Umbilical cord (tissue), 2 donors: ENCODE measurements at places on chromosomes 16 and 17.

DNA sequence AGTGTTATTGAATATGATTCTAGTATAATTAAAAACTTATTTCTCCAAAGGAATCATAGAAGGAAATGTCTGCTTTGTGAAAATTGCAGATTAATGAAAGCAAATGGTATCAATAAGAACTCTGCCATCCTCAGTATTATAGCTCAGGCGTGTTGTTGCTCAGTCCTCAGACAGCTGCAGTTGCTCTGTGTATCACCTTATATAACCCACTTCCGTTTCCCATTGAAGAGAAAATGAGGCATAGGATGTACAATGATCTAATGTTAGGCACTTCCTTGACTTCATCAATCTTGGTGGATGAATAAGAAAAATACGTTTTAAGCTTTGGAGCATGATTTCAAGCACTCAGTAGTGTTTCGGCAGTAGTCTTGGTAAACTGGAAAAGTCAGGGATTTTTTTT lies 14.1 kb downstream of the MFSD11 start:
- DNase-seq, result no peak

DNA sequence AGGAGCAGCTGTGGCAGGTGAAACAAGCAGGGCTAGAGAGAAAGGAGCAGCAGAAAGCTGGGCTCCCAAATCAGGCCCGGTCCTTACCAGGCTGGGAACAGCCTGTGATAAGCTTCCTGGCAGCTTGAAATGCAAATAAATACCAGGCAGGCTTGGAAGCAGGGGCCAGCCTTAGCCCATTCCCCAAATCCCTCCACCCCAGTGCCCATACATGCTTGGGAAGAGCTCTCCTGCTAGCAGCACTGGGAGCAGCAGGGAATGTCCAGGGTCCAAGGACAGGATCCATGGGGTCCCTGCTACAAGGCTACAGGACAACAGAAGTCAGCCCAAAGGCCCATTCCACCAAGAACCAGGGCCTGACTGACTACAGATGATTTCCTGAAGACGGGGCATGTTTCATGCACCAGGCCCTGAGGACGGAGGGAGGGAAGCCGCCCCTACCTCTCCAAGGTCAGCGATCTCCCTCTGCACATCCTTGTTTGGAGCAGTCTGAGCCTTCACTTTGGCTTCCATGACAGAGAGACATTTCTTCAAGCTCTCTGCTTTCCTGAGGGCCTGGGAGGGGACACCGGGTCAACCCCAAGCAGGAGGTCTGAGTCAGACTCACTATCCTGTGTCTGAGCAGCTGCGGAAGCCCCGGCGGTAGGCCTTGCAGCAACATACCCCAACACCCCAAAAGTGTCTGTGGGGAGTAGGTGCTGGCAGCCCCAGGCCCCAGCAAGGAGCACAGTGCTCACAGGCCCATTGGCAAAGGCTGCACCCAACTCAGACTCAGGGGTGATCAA lies 2.6 kb upstream of the EXOSC6 start:
- no peak for DNase-seq

GRCh38 chr16:49455181-49455990 lies 81.8 kb downstream of the C16orf78 start:
- DNase-seq, result no peak

DNA sequence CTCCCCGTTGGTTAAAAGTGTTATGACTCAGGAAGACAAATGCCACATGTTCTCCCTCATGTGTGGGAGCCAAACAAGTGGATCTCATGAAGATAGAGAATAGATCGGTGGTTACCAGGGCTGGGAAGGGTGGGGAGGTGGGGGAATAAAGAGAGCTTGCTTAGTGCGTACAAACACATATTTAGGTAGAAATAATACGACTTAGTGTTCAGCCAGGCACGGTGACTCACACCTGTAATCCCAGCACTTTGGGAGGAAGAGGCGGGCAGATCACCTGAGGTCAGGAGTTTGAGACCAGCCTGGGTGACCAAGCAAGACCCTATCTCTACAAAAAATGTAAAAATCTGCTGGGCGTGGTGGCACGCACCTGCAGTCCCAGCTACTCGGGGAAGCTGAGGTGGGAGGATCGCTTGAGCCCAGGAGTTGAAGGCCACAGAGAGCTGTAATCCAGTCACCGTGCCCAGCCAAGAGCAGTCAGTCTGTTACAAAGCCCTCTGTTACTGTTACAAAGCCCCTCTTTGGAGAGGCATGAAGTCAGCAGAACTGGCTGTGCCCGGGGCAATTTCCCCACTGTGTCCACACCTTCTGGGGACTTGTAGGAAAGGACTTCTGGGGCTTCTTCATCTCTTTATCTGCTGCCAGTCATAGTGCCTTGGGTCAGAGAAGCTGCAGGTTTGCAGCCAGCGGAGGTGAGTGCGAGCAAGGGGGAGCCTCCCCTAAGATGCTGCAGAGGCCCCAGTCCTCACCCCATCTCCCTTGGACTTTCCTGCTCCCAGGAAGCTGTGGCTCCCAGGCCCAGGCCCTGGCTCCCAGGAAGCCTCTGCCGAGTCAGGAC lies 4.3 kb upstream of the ALDH3A1 start:
- no peak for DNase-seq

DNA sequence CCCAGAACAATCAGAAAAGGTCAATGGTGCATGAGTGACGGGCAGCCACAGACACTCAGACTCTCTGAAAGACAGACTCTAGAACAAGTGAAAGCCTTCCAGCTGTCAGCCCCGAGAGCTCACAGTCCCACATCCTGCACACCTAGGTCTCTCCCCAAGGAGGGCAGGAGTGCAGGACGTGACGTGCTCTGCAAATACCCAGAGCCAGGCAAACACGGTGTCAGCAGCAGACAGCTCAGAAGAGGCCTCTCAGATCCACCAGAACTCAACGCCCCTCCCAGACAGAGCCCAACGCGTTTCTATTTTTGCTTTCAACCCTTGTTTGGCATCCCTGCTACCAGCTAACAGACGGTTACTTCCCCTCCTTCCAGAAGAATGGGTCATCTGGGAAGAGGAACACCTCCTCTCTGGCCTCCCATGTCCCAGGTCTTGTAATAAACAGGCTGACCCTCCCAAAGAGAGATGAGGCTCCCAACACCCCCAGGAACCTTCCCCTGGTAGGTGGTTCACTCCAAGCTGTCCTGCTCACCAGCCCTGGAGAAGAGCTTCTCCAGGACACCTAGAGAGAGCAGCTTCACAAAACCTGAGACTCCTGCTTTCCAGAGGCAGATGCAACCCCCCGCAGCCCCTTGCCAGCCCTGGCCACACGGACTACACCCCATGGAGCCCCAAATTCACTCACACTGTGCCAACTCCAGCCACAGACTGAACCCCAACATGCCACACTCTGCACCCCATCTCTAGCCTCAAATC lies 7.6 kb downstream of the PITPNM3 start:
- peak; percentile 80 for DNase-seq

- no peak for DNase-seq
These were observed 11.0 kb upstream of the RBFOX1 start for GRCh38 chr16:7321661-7322060.

- DNase-seq, result no peak
These were observed 55.3 kb upstream of the ERCC4 start for GRCh38 chr16:13864689-13865088.

GRCh38 chr16:73480381-73480780 lies 432.5 kb upstream of the ZFHX3 start:
- DNase-seq, result no peak

- no peak for DNase-seq
These were observed 642 bp upstream of the NEUROD2 start for GRCh38 chr17:39608142-39608981.

- DNase-seq, result no peak
These were observed 123.4 kb upstream of the NOL11 start for GRCh38 chr17:67594115-67594880.

DNA sequence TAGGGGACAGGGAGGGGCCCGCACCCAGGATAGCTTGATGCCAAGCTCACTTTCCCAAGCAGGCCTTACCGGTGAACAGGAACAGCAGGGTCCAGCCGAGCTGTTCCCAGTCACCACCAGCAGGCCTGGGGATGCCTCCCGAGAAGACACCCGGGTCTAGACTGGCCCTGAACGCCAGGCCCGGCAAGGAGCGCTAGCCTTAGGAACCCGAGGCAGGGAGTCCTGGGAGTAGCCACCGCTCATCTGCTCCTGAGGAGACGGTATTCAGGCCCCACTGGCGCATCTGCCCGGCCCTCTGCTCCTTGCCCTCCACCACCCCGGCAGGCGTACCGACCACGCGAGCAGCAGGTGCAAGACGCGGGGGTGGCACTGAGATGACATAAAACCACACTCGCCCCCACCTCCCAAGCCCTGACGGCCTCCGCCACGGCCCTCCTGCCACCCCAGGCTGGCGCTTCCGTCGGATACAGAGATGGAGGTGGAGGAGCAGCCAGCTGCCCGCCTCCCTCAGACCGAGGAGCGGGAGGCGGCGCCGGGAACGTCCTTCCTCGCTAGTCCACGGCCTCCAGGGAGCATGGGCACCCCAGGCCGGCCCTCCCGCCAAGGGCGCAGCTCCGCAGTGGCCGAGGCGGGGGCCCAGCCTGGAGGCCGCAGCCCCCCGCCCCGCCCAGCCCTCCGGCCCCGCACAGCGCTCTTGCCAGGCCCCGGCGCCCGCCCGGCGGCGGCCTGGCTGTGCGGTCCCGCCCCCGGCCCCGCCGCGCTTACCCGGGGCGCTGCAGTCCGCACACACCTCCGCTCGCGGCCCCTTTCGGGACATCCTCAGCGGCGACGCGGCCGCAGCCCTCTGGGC lies 661 bp downstream of the GIT1 start:
- no peak for DNase-seq

GRCh38 chr16:86403541-86404163 lies 106.7 kb upstream of the FOXF1 start:
- DNase-seq, result no peak

DNA sequence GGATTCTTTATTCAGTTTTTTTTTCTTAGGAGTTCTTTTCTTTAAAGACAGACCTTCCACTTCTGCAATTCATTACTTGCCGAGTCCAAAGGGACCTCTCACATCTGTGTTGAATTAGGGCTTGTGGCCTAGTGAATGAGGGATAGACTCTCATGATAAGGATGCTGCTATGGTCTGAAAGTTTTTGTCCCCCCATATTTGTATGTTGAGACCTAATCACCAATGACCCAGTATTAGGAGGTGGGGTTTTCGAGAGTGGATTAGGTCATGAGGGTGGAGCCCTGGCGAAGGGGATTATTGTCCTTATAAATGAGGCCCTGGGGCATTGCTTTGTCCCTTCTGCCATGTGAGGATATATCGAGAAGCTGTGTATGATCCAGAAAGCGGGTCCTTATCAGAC lies 9.5 kb downstream of the KRT12 start:
- DNase-seq, result peak; percentile 71
